ENCODE measurements at places on chromosomes 12 and 14. TPM values are rescaled to one million over a fixed set of nuclear protein-coding genes. Genes with fewer than 3 reads are reported as not detected.
A peak's percentile ranks its signal among the peaks of the same experiment; 100 is the strongest.

DNA sequence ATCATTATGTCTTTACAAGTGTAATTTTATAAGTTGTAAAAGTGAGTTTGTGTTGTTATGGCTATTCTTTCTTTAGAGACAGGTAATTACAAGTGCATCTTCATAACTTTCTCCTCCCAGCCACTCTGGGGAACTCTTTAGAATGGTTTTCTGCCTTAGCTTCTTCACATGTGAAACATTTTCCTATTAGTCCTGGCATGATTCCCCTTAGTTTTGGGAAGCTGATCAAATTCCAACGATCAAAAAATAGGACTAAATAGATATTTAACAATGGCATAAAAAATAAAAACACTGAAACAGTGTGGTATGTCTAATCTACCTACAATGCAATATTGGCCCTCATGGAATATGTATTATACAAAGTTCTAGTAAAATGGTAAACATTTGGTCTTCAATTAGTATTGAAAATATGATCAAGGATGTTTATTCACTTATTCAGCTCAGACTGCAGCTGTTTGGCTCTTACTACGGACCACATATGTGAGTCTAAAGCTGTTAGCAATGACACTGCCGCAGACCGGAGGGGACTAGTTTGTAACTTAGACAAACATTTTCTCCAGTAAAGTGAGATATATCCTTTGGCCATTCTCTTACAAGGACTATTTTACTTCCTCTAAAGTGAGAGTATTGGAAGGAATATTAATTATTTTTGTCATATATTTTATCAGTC lies 890.8 kb upstream of the USP15 start:
- no peak for DNase-seq

- DNase-seq, result no peak
Measured at GRCh38 chr12:104226672-104227071, 11.1 kb downstream of the TXNRD1 start.

DNA sequence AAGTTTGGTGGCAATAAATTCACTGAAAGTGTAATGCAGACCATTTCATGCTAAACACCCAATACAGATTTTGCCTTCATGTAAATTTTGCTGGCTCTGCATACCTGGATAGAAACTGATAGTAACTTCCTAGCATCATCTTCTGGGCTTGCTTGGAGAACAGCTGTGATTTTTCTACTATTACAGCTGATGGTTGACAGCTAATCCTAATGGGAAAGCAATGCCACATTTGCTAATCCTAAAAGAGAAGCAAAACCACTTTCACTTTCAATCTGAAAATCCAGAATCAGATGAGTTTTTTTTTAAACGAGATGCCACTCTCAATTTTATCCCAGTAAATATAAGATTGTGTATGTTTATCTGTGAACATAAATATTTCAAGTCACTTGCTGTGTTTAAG lies 1035.9 kb downstream of the TRHDE start:
- DNase-seq, result no peak

DNA sequence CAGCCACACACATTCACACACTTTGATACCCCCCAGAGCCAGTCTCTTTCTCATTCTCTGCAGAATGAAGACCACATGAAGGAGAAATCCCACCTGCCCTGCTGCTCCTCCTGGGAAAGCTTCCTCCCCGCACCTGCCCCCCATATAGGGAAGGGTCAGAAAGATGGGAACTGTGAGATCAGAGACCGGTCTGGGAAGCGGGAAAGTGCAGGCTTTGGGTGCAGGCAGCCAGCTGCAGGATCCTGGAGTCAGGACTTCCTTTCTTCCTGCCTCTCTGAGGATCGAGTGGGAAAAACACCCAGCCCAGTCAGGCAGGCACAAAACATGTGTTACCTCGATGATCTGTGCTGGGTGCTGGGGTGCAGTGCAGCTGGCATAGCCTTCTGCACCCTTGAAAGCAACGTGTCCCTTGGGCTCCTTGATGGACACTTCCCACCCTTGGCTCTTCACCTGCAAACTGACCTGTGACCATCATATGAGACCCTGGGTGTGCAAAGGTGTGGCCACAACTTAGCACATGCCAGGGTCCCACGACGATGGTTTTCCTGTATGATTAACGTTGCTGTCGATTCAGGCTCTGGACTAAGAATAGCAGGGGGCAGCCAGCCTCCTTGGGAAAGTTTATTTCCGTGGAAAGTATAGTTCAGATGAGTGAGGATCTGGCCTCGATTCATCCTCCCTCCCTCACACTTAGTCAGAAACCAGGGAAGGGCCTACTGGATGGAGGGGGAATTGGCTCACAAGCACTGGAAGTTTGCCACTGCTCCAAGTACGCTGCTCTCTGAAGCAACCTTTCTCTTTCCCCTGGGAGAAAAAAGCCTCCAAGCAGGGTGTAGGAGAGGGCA lies 105.4 kb upstream of the MED13L start:
- DNase-seq, result peak; percentile 14

- no peak for DNase-seq
Measured at GRCh38 chr12:3529281-3529680, 38.3 kb downstream of the PRMT8 start.

GRCh38 chr12:94585626-94586025 lies 64.7 kb downstream of the TMCC3 start:
- DNase-seq, result no peak

DNA sequence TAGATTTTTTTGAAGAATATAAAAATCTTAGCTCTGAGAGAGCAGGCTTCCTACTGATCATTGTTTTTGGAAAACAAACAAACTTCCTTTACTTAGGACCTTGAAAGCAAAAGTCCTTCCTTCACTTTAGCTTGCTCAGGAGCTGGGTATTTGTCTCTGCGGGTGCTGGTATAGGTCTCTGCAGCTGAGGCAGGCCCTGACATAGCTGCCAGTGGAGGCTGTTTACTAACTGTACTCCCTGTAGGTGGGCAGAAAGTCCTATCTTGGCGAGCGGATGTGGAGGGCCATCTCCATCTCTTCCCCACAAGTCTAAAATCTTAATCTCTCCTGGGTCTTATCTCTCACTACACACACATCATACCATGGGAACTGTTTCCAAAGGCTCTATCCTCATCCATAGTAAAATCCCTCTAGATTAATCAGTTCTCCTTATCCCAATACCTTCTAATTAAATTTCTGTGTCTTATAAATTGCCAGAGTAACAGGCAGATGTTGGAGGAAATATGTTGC lies 4.1 kb upstream of the MIA2 start:
- DNase-seq, result no peak

DNA sequence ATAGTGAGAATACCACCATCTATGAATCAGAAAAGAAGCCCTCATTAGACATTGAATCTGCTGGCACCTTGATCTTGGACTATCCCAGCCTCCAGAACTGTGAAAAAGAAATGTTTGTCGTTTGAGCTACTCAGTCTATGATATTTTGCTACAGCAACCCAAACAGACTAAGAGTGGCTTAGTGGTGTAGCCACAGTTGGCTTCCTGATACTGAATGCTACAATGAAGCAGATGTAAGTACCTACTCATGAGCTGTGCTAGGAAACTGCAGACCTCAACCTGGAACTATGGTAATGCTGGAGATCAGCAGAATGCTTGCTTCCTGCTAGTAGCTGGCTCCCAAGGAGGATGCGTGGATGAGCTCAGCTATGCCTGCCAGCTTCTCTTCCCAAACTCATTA lies 268.6 kb upstream of the CRY1 start:
- no peak for DNase-seq

DNA sequence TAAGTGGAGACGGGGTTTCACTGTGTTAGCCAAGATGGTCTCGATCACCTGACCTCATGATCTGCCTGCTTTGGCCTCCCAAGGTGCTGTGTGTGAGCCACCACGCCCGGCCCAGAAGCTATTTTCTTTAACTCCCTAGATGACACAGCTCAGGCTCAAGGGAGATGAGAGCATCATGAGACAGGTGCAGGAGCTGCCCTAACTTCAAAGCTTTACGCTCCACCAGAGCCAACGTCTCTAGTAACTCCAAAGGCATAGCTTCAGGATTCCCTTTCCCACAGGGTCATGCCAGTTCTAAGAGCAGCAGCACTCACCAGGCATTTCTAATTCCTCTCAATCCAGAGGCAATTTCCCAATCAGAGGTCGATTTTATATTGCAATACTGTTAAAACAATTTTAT lies 21.0 kb downstream of the NDUFA12 start:
- no peak for DNase-seq

- DNase-seq, result no peak
Measured at GRCh38 chr14:62957562-62957961, 87.7 kb downstream of the KCNH5 start.

DNA sequence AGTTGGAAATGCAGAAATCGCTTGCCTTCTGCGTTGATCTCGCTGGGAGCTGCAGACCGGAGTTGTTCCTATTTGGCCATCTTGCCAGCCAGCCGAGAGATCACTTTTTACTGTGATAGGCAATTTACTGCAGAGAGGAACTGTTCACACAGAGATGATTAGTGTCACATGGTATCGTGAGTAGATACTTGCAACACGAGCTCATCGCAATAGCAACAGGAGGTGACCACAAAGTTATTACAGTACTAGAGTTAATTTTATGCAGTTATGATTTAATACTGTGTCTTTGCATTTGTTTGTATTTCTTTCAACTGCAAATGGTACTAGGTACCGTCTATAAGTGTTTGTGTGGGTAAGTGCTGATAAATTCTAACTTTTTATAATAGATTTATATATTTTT lies 27.8 kb downstream of the NOPCHAP1 start:
- no peak for DNase-seq

DNA sequence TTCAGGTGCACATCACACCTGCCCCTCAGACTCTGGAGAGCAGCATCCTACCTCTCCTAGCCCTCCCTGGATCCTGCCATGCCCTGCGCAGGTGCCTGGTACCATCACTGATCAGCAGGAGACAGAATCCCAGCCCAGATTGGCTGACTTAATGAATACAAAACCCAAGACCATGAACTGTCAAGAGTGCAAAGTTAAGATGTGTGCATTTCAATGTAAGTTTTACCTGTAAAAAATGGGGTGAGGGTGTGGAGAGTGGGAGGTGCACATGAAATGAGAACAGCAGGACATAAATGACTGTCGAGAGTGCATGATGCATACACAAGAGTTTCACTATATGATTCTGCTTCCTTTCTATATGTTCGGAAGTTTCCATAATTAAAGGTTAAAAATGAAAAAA lies 57.9 kb upstream of the GPR68 start:
- DNase-seq, result no peak

DNA sequence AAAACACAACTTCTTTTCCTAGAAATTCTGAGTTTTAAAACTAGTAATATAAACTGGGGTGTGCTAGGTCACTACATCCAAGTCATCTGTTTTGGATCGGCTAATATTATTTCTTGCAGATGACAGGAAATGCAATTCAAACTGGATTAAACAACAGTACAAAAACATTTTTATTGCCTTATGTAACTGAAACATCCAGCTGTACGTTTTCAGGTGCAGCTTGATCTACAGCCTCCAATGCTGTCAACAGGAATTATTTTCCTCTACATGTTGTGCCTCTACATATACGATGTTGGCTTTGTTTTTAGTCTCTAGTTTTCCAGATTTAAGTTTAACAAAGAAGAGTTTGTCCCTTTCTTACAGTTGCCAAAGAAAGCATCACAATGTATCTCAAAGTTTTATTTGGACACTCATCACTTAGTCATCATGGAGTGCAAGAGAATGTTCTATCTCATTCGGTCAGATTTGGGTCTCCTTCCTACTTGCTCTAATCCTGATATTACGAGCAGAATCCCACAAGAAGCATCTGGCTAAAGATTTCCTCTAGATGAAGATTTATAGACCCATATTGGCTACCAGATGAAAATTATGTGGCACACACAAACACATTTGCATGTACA lies 326.7 kb downstream of the SLC6A15 start:
- DNase-seq, result no peak

DNA sequence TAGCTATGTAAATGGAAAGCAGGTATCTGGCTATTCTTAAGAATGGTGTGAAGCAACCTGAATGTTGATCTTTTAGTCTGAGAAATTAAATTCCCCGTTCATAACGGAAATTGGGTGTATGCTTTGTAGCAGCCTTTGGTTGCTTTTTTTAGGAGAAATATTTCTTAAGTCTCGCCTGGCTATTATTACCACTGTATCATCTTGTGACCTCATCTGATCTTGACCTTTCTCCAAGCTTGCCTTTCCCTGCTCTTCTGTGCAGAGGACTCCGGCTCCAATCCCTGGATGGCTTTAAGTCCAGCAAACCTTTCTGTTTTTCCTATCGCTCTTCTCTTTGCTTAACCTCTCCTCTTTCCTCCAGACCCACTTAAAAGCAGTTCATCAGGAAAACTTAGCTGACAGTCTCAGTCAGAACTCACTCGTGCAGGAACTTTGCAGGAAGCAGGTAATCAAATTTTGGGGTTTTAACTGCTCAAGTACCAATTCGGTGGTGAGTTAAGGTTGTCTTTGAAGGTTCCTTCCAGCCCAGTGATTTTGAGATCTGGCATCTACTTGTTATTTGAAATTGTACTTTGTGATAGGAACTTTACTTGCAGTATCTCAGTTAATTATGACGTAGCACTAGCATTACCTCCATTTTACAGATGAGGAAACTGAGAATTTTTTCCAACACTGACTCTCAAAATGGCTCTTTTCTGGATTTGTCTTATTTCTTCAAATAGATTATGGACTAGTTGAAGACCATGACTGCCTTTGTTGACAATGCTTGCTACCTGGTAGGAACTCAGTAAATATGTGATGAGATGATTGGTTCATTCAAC lies 14.1 kb downstream of the PPFIBP1 start:
- no peak for DNase-seq

DNA sequence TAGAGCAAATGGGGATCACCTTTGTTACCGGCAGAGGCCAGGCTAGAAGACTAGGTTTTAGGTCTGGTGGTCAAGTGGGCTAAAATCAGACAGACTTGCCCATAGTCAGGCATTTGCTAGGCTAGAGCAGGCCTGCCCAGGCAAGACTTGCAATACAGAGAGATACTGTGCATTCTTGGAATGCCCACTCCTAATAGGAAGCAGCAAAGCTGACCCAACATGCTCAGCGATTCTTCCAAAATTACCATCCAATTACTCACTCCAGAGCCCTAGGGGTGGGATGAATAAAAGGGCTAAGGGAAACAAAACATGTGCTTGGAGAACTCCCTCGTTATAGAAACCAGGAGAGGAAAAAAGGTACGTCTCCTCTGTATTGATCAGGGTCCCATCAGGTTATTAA lies 187.8 kb upstream of the AMIGO2 start:
- DNase-seq, result no peak

- DNase-seq, result no peak
Measured at GRCh38 chr14:20557212-20557542, 3.7 kb downstream of the RNASE9 start.

GRCh38 chr12:20101046-20101445 lies 267.3 kb upstream of the PDE3A start:
- DNase-seq, result no peak

The DRAM1 gene
- 3.2 TPM for total RNA-seq

The PIWIL1 gene
- not detected for total RNA-seq

The SELPLG gene
- 9.4 TPM for total RNA-seq

The MYF6 gene
- total RNA-seq, result not detected

The CDCA3 gene
- 45.1 TPM for total RNA-seq

The CLEC9A gene
- not detected for total RNA-seq

The PLEK2 gene
- total RNA-seq, result 36.6 TPM

The ESPL1 gene
- total RNA-seq, result 108 TPM

The TMEM30B gene
- total RNA-seq, result 94.6 TPM

The ACSS3 gene
- total RNA-seq, result 10.0 TPM

The KLRC2 gene
- total RNA-seq, result not detected
